Fibroblast of skin of abdomen (primary cell): ENCODE measurements at places on chromosomes 6 and 20.

GRCh38 chr6:166235666-166236292, 68.1 kb upstream of the TBXT start:
- no peak for DNase-seq

- DNase-seq = no peak
Measured at GRCh38 chr6:166778046-166778445, 151.0 kb upstream of the RPS6KA2 start.

DNA sequence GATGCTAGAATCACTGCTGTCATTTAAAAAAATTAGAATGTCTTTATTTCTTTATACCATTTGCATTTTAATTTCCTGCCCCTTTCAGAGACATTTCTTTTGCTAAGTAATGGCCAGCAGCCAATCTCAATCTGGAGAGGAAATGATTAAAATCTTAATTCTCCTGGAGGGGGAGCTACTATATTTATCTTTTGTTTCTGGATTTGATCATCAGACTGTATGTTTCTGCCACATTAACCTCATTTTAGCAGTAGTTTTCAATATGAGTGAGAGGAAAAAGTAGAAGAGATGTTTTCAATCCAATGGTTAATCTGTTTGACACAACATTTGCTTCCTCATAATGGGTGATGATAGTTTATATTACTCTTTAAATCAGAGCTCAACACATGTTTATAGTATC, 138.0 kb downstream of the FUT9 start:
- no peak for DNase-seq

DNA sequence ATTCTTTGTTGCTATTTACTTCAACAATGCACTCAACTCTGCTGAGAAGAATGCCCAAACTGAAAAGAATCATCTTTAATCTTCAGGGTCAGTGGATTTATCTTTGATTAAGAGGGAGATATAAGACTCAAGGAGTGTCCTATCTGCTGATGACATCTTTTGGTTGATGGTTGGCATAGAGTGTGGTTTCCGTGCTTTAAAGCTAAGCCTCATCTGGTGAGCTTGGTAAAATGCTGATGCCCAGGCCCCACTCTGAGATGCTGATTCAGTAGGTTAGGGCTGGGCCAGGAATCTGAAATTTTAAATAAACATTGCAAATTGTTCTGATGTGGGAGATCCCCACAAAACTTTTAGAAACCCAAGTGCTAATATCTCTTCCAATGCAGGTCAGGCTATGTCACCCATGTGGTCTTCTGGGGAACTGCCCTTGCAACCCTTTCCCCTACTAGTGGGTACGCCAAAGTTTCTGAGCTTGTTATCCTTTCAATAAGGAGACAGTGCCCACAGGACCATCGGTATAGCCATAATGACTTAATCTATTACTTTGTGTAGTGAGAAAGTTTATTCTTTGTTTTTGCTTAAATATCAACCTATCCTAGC, 68.5 kb upstream of the ARMH2 start:
- DNase-seq = no peak

GRCh38 chr6:101477436-101477835, 83.9 kb downstream of the GRIK2 start:
- no peak for DNase-seq

GRCh38 chr6:165664559-165665383, 1.7 kb upstream of the PDE10A start:
- DNase-seq = no peak

- peak; percentile 67 for DNase-seq
Measured at GRCh38 chr20:43726811-43727338, at the start of gene GTSF1L. TSS of gene GTSF1L (minus strand) at chr20:43727002. CDS start at chr20:43726694, 308 bp downstream.

DNA sequence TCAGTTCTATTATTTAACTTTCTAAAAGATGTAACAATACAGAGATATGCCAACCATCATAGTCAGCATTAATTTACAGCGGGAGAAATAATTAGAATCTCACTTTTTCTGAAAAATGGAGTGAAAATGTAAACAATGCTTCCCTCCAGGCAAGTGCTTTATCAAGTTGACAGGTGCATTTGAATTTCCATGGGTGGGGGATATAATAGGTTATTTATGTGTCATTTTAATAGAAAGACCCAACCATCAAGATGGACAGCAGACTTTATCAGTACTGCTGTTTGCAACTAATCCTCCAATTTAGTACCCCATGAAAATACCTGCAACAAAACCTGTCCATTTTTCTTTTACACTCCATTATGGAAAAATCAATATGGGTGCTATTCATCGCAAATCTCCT, 780.1 kb downstream of the TFAP2A start:
- no peak for DNase-seq

DNA sequence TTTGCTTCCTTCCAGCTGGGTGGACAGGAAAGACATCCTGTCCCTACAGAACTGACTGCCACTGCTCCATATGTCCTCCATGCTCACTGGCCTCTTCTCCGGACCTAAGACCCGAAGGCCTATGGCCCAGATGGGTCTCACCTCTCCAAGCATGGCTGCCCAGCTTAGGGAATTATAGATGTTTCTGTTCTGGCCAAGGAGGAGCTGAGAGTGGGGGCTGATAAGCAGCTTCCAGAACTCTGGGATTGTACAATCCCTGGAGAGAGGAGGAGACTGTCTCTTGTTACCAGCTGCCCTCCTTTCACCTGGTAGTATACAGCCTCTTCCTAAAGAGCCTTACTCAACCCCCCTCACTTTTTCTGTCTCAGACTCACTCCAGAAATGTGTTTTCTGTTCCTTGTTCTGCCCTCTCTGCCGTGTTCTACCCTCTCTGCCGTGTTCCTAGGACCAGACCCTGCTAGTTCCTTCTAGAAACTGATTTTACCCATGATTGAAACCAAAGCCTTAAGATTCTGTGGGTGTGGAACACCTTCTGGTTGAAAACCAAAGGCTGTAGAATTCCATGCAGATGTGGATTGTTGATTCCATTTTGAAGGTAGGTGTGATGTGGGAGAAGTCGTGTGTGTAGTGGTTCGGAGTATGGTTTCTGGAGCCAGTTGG, 28.7 kb downstream of the ANKS1A start:
- DNase-seq = no peak

DNA sequence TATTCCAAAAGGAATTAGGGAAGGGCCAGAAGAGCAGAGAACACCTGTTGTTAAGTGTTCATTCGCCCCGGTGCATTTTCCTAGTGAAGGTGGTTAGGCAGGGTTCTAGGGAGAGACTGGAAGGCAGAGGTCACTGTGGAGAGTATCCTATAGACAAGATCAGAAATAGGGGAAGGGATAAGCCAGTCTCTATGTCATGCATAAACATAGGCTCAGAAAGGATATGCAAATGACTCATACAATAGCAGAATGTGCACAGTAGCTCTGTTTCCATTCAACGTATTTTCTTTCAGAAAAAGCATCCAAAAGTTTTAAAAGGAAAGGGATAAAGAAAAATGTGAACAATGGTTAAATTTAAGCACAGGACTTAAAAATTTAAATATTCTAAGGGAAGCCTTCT, 47.4 kb downstream of the BMP6 start:
- no peak for DNase-seq

GRCh38 chr6:28969129-28969528, 36.0 kb downstream of the ZNF311 start:
- DNase-seq = no peak

DNA sequence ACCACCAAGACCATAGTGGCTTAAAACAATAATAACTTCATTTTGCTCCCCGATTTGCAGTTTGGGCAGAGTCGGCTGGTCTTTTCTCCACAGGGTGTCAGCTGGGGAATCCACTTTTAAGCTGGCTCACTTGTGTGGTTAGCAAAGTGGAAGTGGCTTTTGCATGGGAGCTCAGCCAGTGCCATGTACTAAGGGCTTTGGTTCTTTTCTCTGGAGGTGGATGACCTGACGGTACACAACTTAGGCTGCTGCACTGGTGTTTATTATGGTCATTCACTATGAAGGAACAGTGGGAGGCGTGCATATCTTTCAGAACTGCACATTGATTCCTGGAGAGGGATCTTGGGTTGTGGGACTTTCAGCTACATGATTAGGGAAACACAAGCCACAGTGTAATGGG, 141.0 kb downstream of the OR2B2 start:
- no peak for DNase-seq

GRCh38 chr6:41033776-41034175, 5.2 kb downstream of the UNC5CL start:
- DNase-seq = no peak

- no peak for DNase-seq
Measured at GRCh38 chr20:49446080-49446479, 36.4 kb downstream of the KCNB1 start.

- DNase-seq = no peak
Measured at GRCh38 chr20:4717816-4718570, 3.7 kb upstream of the PRND start.

DNA sequence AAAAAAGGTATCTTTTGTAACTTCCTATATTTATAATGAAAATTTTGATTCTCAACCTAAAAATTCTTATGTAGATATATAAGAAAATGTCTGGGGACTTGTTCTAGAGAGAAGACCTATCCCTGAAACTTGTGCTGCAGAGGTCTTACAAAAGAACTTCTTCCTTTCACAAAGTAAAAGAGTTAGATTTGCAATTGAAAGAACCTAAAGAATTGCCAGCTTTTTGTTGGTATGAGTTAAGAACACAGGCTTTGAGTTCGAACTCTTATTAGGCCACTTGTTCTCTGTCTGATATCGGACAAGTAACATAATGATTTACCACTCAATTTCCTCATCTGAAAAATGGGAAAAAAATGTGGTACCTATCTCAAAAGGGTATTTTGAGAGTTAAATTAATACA, 162.0 kb upstream of the LAMA2 start:
- DNase-seq = no peak

DNA sequence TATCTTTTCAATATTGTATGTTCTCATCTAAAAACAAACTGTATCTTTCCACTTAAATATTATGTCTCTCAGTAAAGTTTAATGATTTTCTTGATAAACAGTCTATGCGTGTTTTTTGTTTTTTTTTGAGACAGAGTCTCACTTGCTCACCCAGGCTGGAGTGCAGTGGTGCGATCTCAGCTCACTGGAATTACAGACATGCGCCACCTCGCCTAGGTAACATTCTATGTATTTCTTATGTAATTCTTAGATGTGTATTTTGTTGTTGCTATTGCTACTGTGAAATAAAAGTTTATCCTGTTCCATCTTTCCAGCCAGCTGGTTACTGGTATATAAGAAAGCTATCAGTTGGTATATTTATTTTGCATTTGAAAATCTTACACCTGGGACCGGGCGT, 29.4 kb downstream of the ABHD12 start:
- DNase-seq = peak; percentile 50

- DNase-seq = peak; percentile 98
Measured at GRCh38 chr20:58907320-58908137, 55.0 kb downstream of the GNAS start.

DNA sequence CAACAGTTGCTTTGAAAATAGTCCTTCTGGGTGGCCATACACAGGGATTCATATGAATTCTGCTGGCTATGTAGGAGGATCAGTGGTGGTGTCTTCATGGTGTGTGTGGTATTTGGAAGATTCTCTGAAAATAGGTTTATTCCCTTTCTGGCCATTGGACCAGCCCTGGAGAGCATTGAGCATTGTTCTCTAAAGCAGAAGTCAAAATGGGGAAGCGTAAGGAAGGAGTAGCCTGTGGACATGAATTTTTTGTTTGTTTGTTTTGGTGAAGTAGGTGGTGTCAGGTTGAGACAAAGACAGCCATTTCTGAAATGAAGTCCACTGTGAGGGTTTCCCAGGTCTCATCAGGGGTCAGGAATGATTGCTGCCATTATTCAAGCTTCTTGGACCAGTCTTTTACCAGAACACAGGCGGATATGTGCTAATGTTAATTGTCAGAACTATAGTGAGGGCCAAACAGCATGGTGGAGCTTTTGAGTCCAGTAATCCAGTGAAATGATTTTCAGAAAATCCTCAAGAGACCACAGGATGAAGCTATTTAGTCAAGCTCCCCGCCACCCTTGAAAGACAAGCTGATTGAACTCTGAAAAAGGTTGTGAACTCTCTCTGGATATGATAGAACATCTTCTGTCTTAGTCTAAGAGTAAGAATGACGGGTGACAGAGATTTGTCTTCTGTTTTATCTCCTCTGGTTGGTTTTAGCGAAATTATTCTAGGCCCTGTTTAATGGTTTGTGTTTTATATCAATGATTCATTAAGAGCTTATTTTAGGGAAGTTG, 60.0 kb downstream of the DNAH8 start:
- DNase-seq = no peak

GRCh38 chr6:3079682-3080081, 11.4 kb downstream of the RIPK1 start:
- no peak for DNase-seq

GRCh38 chr20:39691151-39691862, 729.2 kb downstream of the DHX35 start:
- peak; percentile 47 for DNase-seq

GRCh38 chr6:72873433-72873832, 251.6 kb downstream of the KCNQ5 start:
- DNase-seq = no peak

GRCh38 chr6:133827766-133828165, 61.1 kb upstream of the TCF21 start:
- DNase-seq = peak; percentile 78

- DNase-seq = no peak
Measured at GRCh38 chr20:5784735-5785134, 34.5 kb downstream of the SHLD1 start.

- DNase-seq = no peak
Measured at GRCh38 chr20:48684501-48685041, 143.2 kb downstream of the PREX1 start.

GRCh38 chr20:52168116-52168515, 23.5 kb downstream of the ZFP64 start:
- DNase-seq = no peak

- DNase-seq = peak; percentile 15
Measured at GRCh38 chr6:147194652-147195411, 9.4 kb upstream of the STXBP5 start.

DNA sequence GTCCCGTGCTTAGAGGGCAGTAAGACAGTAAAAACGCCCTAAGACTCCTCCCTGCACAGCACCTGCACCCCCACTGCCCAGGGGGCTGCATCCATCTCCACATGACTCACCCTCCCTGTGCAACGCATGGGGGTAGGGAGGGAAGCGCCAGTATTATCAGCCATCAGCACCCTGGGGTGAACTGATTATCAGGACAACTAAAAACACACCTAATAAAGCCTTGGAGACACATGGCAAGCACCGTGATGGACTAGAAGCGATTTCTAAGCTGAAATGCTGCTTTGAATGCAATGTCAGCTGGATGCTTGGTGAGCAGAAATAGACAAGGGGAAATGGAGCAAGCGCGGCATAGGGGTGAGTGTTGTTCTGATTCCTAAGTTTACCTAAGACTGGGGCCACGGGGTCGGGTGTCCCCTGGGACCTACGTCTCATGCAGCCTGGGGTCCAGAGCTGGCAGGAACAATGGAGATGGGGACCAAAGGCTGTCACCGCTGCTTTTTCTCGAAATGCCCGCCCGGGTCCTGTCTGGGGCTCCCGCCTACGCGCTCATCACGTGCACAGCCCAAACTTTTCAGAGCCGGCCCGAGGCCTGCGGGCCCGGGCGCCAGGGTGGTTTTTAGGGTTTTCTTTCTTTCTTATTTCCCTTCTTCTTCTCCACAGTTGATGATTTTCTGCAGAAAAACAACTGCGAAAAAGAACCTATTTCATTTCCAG, 702 bp upstream of the TNFAIP3 start:
- no peak for DNase-seq

GRCh38 chr20:37850724-37851355, 52.1 kb upstream of the VSTM2L start:
- peak; percentile 6 for DNase-seq
